Glomerular endothelial cell (primary cell): ENCODE measurements at places on chromosomes 12 and 14. TPM values are rescaled to one million over a fixed set of nuclear protein-coding genes. Genes with fewer than 3 reads are reported as not detected.

ATF7 gene
- total RNA-seq: 21.8 and 32.4 TPM in 2 replicates

ANKS1B gene
- total RNA-seq: not detected in 2 replicates

- no peak for DNase-seq
Measured at GRCh38 chr12:94184995-94185719, 36.8 kb downstream of the PLXNC1 start.

- no peak for DNase-seq
Measured at GRCh38 chr12:26790645-26790994, 42.4 kb downstream of the ITPR2 start.

DNA sequence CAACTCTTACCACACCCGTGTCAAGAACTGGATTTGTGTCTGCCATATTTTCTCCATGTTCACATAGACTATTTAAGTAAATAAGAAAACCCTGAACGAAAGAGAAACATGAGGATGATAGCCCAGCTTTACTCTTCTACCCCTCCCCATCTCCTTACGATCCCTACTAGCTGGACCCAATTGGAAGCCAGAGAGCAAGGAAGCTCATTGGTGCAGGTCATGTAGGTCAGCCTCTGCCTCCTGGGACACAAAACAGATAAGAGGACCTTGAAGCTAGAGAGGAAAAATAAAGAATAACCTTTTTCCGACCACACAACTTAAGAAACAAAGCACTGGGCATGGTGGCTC, 124.6 kb upstream of the ATF7IP start:
- DNase-seq: no peak

- DNase-seq: no peak
Measured at GRCh38 chr12:32089586-32089985, 17.1 kb upstream of the BICD1 start.
